ENCODE measurements at places on chromosomes 2 and 18.

DNA sequence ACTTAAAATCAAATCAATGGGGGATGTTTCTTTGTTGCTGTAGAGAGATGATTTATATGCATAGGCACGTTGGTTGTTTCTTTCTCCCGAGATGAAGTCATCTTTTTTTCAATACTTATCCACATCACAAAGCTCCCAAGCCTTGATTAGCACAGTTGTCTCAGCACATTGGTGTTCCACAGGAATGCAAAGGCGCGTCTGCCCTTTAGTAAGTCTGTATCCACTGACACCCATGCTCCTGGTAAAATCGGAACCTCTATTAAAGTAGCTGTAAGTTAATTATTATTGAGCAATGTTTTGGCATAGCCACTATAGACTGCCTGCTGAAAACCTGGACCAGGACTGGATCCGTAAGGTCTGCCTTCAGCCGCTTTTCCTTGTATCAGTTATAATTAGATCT, 77.6 kb upstream of the RBM44 start:
- no peak for DNase-seq

GRCh38 chr2:209907746-209908145, 94.7 kb upstream of the RPE start:
- no peak for DNase-seq

GRCh38 chr2:226813148-226813701, 13.6 kb upstream of the IRS1 start:
- no peak for DNase-seq

GRCh38 chr2:11013196-11013595, 101.5 kb downstream of the KCNF1 start:
- no peak for DNase-seq

DNA sequence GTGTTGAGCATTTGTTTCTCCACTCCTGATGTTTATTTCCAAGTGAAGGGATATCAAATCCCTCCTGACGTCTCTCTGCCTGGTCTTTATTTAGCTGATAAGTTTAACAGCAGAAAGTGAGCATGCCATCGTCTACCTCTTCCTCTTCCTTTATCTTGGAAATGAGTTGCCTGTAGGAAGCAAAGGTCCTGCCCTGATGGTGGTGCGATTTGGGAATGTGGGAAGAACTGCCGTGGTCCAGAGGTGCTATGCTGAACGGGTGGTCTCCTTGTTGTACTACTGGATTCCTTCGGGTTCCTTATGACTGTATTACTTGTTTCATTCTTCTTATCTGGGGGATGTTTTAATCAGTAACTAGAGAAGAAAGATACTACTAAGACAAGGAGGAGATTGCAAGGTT, 217.5 kb downstream of the PMAIP1 start:
- no peak for DNase-seq

DNA sequence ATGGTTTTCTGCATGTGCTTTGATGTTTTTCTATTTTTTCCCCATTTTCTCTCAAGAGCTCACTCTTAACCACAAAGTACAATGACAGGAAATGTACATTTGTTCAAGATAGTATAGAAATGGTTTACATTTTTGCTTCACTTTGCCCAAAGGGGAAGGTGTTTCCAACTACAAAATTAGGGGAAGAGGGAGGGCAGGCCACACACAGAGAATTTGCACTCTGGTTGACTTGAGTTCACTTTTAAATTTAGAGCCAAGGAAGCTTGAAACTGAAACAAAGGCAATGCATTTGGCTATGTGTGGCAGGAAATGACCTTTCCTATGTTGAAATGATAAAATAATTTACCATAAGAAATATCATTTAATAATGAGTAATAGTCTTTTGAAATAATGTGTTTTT, 19.1 kb upstream of the VIT start:
- no peak for DNase-seq

DNA sequence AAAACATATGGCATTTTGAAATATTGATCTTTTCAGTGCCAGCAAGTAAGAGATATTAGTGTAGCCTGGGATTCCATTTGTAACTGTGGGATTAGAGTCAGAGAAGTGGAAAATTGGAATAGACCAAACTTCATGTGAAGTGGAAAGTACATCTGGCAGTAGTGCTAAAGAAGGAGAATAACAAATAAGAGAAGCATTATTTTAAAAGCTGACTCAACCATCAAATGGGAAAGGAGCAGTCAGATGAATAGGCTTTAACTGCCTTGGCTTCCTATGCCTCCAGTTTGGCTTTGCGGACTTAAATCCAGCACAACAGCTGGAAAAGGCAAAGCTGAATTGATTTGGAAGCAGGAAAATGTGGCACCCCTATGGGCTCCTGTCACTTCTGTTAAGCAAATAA, 623.1 kb downstream of the TSN start:
- DNase-seq = no peak

DNA sequence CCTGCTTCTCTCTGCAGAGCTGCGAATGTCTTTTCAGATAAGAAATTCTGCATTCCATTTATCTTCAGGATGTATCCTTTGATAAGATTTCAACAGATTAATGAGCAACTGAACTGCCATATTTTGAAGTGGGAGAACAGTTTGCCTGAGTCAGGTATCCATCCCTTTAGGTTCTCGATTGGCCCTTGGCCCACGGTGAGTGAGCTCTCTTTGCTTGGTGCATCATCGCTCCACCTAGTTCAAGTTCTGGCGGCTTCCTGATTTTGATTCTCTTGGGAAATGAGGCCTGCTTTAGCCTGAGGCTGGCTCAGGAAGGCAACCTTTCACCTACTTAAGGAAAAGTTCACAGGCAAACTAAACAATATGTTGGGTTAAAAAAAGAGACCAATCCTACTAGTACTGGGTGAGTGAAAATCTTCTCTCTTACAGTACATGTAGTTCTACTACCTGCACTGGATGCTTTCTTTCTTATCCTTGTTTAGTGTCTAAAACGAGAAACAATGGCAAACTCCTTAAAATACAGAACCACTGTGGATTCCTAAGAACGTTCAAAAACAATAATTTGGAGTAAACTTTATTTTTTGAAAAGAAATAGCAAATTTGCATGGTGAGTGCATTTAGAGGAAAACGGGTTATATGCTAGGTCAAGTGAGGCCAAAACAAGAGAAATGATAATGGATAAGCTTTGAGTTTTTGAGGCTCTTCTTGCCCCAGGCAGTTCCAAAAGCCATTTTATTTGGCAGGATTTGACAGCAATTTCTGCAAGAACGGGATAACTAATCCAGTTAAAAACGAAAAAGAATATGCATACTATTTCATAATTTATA, 837 bp upstream of the ACSL3 start:
- peak; percentile 42 for DNase-seq

DNA sequence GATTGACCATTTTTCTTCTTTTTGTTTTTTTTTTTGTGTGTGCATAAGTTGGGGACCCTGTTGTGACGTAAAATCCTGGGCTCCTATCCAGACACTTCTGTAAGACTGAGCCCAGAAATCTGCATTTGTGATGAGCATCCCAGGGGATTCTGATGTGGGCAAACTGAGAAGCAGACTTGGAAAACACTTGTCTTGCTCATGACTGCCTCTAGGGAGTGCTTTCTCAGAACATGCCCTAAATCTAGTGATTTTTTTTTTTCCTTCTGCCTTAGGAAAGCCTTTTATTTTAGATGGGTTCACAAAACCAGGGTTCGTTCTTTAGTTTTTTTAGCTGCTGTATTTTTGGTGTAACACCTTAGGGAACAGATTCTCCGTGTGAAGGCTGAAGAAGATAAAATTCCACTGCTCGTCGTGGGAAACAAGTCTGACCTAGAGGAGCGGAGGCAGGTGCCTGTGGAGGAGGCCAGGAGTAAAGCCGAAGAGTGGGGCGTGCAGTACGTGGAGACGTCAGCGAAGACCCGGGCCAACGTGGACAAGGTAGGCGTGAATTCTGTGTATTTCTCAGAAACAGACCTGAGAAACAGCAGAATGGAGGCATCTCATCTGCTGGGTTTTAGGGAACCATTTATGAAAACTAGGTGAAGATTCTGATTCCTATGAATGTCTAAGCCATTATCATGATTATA, 36.7 kb downstream of the RALB start:
- DNase-seq = no peak

- no peak for DNase-seq
Observed at GRCh38 chr18:8045160-8045883, 478.2 kb downstream of the PTPRM start.

DNA sequence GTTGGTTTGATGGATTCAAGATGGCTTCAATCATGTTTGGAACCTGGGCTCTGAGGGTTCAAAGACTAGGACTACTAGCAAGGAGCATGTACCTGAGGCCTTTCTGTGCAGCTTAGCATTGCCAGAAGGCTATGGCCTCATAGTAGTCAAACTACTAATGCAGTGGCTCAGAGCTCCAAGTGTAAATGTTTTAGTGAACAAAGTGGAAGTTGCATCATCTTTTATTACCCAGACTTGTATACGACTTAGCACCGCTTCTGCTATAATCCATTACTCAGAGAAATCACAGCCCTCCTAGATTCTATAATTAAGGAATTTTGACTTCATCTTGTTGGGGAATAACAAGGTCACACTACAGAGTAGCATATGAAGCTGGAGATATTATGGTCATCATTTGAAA, 210.5 kb downstream of the ERBB4 start:
- DNase-seq = no peak

DNA sequence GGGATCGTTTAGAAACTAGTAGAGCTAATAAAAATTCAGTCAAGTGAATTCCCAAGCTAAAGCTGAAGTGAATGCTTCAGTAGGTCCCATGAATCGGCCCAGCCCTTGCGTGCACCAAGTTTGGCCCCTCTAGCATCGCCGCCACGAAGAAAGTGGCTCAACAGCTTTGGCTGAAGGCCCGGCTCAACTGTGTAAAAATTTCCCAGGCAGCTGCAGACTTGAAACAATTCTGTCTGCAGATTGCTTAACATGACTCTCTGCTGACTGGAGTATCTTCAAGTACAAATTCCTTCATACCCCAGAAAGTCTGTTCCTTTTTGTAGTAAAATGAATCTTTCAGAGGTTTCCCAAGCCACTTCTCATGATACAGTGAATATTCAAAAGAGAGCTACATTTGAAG, 32.7 kb downstream of the ALMS1 start:
- peak; percentile 86 for DNase-seq

GRCh38 chr2:172510088-172510487, 45.8 kb upstream of the PDK1 start:
- no peak for DNase-seq

- DNase-seq = no peak
Observed at GRCh38 chr2:61786876-61787275, 67.0 kb downstream of the FAM161A start.

DNA sequence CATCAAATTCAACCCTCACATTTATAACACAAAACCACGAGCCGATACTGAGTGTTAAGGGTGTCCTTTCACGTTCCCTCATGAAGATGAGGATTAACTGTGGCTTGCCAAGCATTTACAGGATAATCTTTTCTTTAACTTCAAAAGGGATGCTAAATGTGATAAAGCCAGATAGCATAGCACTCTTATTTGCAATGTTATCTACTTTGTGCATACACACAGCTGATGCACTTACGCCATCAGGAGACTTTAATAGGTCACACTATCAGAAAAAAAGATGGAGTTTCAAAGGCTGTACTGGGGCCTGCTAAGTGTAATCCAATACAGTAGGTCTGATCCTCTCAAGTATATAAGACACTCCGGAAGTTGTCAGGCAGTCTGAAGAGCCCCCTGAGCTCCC, 572.7 kb downstream of the PIK3C3 start:
- DNase-seq = no peak

DNA sequence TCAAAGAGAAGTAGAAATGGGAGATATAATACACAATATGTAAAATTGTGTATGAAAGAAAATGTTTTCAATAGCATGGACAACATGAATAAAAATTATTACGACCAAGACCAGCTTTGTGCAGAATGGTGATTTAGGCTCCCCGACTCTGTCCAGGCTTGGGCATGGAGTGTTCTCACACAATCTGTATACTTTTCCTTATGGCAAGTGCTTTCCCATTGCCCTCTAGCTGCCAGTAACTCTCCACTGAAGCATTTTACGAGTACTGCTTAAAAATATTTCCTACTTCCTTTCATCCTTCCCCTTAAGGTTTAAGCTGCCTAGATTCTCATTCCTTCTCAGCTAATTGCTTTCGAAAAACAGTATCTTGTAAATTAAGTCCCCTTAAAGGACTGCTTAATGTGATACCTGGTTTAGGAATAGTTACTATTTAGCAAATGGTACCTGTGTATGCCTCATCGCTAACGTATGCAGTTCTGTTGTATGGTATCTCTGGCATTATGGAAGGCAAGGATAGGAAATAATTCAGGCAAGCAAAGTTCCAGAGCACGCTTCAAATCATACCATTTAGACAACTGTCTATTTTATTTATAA, 714.6 kb downstream of the ERBB4 start:
- DNase-seq = no peak

DNA sequence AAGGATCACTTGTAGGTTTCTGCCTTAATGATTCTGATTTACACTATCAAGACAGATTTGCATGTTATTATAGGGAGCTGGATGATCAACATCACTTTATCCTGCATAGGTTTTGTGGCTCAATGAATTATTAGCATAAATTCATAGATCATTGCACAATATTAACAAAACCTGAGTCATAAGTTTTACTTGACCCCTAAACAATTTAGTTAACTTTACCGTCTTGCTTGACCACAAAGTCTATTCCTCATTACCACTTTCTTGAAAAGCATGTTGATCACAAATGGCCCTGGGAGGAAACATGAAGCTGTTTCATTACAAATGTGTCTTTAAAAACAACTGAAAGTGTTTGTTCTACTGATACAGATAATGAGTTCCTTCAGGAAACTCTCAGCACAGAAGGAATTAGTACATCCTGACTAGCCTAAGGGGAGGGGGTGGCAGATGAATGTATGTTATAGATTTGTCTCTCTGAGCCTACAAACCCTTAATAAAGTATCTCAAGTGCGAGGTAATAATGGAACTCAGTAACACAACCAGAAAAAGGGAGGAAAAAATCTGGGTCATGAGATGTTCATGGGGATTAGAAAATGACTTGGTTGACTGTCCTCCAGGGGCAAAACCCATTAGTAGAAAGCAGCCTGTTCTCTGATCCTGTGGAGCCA, 303.4 kb downstream of the PIK3C3 start:
- no peak for DNase-seq

DNA sequence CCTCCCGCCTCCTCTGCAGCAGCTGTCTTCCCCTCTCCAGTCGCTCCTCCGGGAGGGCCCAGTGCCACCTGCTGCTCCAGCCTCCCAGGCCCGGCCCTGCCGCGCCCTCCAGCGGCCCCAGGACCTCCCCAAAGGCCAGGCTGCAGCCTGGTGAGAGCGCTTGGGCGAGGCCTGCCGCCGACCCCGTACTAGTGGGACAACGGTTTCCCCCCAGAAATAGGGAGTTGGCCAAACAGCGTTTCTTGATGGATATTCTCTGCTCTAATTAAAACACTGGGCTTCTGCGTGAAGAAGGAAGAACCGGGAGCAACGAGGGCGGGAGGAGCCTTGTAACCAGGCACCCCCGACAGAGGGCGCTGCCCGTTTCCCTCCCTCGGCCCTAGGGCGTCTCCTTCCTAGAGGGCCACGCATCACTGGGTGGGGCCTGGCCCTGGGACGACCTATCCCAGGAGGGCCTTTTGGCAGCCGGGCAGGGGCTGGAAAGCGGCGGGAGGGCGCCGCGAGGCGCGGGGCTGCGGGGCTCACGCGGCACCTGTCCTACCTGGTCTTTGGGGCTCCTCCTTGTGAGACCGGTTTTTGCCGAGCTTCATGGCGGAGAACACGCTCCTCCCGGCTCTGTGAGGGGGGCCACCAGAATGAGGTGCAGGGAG, 25.4 kb upstream of the OTOF start:
- DNase-seq = peak; percentile 72

Data from tibial artery (tissue), 4 donors.